ENCODE measurements at places on chromosomes 1 and 21.

- DNase-seq, result no peak
Observed at GRCh38 chr1:212463565-212464285, 31.0 kb downstream of the NENF start.

DNA sequence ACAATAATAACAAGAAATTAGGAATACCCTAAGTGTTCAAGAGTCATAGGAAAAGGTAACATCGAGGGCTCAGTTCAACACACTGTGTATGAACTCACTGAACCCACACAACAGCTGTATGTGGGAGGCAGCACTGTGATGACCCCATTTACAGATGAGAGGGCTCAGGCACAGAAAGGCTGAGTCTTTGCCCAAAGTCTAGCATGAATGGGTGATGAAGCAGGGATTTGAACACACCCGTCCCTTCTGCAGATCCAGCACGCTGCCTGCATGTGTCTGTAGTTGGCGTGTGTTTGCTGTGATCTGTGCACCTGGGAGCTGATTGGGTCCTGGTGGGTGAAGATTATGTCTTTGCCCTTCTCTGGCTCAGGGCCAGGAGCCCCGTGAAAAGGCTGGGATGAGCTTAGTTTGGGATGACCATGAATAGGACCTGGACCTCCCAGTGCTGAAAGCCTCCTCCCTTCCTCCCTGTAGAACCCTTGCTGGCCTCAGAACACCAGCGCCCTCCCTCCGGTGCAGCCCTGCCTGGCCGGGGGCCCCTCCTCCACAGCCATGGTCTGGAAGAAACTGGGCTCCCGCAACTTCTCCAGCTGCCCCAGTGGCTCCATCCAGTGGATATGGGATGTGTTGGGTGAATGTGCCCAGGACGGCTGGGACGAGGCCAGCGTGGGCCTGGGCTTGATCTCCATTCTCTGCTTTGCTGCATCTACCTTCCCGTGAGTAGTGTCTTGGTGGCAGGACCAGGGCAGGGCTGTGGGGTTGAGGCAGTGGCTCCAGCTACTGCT lies 5.2 kb downstream of the SLC66A1 start:
- no peak for DNase-seq

DNA sequence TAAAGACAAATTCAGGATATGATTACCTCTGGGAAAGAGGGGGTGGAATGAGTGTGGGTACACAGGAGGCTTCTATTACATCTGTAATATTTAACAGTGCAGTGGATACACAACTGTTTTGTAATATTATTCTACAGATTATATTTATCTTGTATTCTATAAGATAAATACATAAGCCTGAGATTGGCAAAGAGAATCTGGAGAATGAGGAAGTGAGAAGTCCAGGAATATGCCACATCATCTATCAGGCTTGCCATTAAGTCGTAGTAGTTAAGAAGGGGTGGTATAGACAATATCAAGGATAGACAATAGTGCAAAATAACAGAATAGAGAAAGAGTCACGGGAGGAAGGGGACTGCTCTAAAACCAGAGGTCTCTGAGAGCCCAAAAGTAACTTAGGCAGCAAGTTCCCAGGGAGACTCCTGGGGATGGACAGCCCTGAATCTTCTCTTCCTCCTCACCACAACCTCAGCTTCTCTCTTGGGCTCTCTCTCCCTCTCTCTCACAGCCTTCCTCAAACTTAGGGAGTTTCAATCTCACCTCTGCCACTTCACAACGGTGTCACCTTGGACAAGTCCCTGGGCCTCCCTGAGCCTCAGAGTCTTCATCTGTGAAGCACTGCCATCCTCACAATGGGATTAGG lies 14.0 kb upstream of the PTAFR start:
- no peak for DNase-seq

GRCh38 chr1:112253366-112253765 lies 142.6 kb upstream of the CTTNBP2NL start:
- DNase-seq, result no peak

- no peak for DNase-seq
Observed at GRCh38 chr1:229129301-229130027, 141.4 kb upstream of the RAB4A start.

- DNase-seq, result no peak
Observed at GRCh38 chr1:197388801-197389200, 120.7 kb downstream of the CRB1 start.

- DNase-seq, result no peak
Observed at GRCh38 chr1:169119405-169119804, 12.9 kb downstream of the ATP1B1 start.

GRCh38 chr1:15185617-15186016 lies 32.1 kb downstream of the TMEM51 start:
- DNase-seq, result no peak

GRCh38 chr1:152495066-152495675 lies 15.4 kb upstream of the LCE5A start:
- DNase-seq, result no peak

DNA sequence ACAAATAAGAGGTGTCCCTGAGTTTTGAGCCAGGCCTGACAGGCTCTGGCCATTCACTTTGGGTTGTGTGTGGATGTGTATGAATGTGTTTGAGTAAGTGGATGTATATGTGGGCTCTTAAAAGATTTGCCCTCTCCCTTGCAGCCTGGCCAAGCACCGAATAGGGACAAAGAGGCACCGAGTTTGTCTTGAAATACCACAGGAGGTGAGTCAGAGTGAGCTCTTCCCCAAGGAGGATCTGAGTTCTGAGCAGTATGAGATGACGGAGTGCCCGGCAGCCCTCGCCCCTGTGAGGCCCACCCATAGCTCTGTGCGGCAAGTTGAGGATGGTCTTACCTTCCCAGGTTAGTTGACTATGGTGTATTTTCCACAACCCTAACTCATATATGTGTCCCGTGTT lies 19.0 kb downstream of the KDM4A start:
- DNase-seq, result no peak

DNA sequence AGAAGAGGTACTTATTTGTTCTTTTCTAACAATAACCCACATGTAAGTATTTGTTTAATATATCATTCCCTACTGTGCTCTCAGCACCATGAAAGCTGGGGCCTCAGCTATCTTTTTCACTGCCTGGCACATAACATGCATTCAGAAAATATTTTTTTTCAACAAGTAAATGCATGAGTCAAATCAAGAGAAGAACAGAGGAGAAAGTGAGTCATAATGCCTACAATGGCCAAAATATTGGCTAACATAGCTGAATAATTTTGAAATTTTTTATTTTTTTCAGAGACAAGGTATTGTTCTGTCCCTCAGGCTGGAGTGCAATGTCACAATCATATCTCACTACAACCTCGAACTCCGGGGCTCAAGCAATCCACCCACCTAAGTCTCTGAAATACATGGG lies 252.2 kb upstream of the ADAMTS5 start:
- no peak for DNase-seq

GRCh38 chr1:173426057-173426456 lies 51.1 kb upstream of the PRDX6 start:
- DNase-seq, result no peak

GRCh38 chr21:44090325-44090724 lies 16.9 kb upstream of the PWP2 start:
- no peak for DNase-seq

GRCh38 chr1:59096501-59096900 lies 200.4 kb upstream of the FGGY start:
- DNase-seq, result no peak

DNA sequence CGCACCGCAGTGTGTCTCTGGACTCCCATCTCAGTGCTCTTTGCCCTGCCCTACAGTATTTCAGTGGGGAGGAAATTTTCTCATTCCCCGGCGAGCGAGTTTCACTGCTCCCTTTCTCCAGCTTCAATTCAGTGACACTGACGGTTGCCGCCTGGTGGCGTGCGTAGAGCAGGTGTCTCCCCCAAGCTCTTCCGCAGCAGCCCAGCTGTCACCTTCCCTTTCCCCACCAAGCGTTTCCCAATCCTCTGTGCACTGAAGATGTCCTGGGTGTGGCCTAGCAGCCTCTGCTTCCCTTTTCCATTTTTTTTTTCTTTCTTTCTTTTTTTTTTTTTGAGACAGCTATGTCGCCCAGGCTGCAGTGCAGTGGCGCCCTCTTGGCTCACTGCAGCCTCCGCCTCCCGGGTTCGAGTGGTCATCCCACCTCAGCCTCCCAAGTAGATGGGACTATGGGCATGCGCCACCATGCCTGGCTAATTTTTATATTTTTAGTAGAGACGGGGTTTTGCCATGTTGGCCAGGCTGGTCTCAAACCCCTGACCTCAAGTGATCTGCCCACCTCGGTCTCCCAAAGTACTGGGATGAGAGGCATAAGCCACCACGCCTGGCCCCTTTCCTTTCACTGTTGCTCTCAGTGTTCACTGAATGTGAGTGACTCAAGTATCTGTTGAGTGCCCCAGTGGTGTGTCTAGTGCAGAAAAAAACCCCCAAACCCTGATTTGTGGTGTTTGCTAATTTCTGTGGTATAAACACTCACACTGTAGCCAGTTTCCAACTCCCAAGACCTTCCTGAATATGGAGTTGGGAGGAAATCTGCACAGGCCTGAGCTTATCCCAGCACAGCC lies 30.1 kb downstream of the TNFRSF1B start:
- DNase-seq, result no peak

- no peak for DNase-seq
Observed at GRCh38 chr1:229759037-229759435, 133.0 kb downstream of the URB2 start.

- no peak for DNase-seq
Observed at GRCh38 chr21:42493109-42494060, 2.6 kb downstream of the RSPH1 start.

DNA sequence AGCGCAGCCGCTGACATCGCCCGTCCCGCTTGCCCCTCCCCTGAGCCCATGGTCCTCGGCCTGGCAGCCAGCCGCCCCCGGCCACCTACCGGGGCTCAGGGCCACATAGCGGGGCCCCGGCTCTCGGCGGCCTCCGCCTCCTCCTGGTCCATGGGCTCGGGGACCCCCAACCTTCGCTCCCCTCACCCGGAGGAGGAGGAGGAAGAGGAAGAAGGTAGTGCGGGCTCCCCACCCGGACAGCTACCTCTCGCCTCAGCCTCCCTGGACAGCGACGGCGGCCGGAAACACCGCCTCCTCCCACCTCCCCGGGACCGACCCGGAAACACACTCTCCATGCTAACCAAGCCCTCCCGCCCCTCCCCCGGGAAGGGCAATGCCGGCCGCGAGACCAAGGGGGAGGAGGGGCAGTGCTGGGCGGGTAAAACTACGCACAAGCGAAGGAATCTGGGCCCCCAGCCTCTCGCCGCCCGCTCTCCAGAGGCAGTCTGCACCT lies at the start of gene KIAA0319L:
Gene KIAA0319L, minus strand, starts transcription at position 286 of the 493 bp plus-strand sequence. CDS start 2,912 bp downstream, outside the sequence.
- no peak for DNase-seq

GRCh38 chr1:198912046-198912445 lies 273.2 kb downstream of the PTPRC start:
- no peak for DNase-seq

GRCh38 chr1:15089258-15089992 lies 64.1 kb upstream of the TMEM51 start:
- DNase-seq, result no peak

All from T follicular helper cell (primary cell).